ENCODE measurements at places on chromosomes 6 and 20. TPM values are rescaled to one million over a fixed set of nuclear protein-coding genes. Genes with fewer than 3 reads are reported as not detected.

The TNNC2 gene
- 1.3 TPM for total RNA-seq

The MUC21 gene
- not detected for total RNA-seq

The TRIM10 gene
- not detected for total RNA-seq

The OPRM1 gene
- total RNA-seq, result not detected

The PPP1R3G gene
- 3.3 TPM for total RNA-seq

The GSTA1 gene
- under 0.01 TPM for total RNA-seq

The TFAP2D gene
- not detected for total RNA-seq

The PRICKLE4 gene
- total RNA-seq, result 0.26 TPM

The PRRT1 gene
- 0.33 TPM for total RNA-seq

The CTAGE9 gene
- total RNA-seq, result not detected

The SLC17A1 gene
- not detected for total RNA-seq

The OSER1 gene
- total RNA-seq, result 73.2 TPM

The SCGN gene
- total RNA-seq, result not detected

The MUCL3 gene
- total RNA-seq, result not detected
